ENCODE measurements at places on chromosomes 11 and 22.

DNA sequence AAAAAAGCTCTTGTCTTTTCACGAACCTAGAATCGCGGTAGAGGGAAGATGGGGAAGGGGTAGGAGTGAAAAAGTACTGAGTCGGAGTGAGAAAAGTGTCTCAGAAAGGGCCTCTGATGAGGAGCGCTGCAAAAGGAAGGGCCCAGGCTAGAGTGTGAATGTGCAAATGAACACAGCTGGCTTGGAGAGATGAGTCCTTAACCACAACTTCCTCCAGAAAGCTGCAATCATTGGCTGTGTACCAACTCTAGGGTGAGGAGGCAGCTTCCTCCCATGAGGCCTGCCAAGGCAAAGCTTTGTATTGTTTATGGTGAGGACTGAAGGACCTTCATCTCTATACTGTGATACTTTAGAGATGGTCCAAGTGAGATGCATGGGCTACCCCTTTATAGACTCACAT, 566.9 kb upstream of the ANO5 start:
- peak; percentile 84 for DNase-seq

DNA sequence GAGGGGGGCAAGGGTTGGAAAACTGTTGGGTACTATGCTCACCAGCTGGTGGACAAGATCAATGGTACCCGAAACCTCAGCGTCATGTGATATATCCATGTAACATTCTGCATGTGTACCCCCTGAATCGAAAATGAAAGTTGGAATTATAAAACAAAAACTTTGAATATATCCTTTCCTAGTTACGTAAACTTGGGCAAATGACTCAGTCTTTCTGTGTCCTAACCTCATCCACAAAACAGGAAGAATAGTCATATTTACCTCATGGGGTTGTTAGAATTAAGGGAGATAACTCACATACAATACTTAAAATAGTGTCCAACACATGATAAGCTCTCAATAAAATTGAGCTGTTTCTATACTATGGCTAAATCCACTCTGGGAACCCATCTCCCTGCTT, 620.1 kb upstream of the KIRREL3 start:
- DNase-seq = no peak

- DNase-seq = no peak
These were observed 1.3 kb downstream of the ARHGEF12 start for GRCh38 chr11:120337355-120338106.

GRCh38 chr11:69352715-69353319, 58.9 kb downstream of the MYEOV start:
- no peak for DNase-seq

GRCh38 chr11:129223260-129223659, 31.1 kb upstream of the ARHGAP32 start:
- DNase-seq = no peak

DNA sequence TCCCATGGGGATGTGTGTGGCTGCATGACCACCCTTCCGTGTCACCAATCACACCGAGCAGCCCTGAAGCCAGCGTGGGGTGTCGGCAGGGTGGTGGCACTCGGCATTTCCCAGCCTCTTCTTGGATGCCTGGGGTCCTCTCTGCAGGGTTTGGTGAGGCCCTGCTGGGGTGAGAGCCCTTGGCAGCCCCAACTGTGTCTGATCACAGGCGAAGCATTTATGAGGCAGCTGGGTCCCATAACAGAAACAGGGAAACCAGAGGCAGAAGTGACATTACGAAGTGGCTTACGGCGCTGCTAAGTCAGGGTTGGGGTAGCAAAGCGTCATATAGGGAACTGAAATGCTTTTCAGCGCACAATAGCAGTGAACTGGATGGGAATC, 92.3 kb upstream of the SEPTIN5 start:
- DNase-seq = no peak

- no peak for DNase-seq
These were observed 96.0 kb downstream of the ETS1 start for GRCh38 chr11:128491195-128491936.

GRCh38 chr11:80122211-80122610, 681.4 kb upstream of the TENM4 start:
- no peak for DNase-seq

DNA sequence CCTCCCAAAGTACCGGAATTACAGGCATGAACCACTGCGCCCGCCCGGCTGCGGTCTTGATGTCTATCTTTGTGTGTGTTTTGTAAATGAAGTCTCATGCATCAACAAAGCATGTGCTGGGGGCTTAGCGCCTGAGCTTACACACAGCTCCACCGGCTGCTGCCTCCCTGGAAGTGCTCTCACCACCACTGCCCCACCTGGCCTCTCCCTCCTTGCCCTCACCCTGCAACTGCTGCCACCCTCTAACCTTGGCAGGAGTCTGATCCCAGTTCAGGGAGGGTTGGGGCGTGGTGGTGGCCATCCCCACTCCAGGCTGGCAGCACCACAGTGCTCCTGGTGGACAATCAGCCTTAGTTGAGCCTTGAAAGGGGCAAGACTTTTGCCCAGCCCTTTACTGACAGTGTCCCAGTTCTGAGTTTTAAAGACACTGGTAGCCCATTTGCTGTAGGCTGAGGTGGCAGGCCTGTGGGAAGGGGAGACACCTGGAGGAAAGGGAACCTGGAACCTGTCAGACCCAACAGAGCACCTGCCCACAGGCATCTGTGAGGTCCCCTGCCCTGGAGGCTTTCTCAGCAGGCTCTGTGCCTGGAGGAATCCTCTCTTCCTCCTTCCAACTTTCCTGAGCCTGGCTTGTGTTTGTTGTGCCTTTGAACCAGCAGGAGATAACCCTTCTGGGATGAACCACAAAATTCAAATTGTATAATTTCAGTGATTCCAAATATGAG, 42.4 kb upstream of the WEE1 start:
- DNase-seq = no peak

- DNase-seq = peak; percentile 35
These were observed 34.7 kb downstream of the NECTIN1 start for GRCh38 chr11:119694334-119694733.

- DNase-seq = no peak
These were observed 63.2 kb downstream of the GRIA4 start for GRCh38 chr11:105673089-105673488.

GRCh38 chr22:38685761-38686160, 4.0 kb downstream of the TOMM22 start:
- no peak for DNase-seq

DNA sequence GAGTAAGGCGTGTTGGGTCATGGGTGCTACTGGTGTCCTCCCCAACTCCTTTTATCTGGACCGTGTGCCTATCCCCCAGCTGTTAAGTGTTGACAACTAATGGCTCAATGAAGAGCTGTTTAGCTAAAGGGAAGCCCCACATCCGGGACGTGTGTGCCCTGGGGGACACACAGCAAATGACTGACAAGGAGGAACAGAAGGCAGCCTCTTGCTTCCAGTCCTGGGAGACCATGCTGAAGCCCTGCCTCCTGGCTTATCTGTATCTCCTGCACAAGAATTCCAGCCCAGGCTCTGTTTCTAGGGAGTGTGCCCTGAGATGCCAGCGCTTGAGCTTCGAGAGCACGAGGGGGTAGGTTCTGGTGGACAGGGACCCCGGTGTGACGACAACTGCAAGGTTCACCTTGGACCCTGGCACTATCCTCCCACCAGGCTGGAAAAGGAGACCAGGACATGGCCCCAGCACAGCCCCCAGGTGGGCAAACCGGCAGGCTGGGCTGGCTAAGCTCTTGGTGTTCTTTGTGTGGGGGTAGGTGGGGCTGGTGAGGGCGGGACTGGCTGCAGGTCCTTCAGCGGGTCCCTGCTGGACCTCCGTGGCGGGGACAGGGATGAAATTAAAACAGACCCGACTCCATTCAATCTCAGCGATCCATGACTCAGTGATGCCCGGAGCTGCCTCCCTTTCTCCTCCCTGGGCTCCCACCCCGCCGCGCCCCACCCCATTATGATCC, 21.0 kb downstream of the ASCL2 start:
- DNase-seq = no peak

- no peak for DNase-seq
These were observed 138.1 kb downstream of the SBF2 start for GRCh38 chr11:10155793-10156490.

DNA sequence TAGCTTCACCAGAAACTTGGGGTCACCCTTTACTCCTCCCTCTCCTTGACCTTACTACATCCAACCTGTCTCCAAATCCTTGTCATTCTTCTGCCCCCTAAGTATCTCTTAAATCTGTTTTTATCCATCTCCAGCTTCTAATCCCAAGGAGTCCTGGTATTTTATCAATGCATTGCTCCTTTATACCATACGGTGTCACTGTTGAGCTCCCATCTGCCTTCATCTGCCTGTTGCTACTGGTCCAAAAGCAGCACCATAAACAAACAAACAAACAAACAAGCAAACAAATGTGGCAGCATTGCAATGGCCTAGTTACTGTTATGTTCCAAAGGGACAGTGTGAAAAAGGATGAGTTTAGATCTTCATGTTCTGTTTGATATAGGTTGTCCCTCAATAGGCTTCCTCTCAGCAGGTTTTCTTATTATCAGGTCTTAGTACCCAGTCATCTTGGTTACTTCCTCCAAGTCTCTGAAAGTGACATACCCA, 34.2 kb downstream of the DNHD1 start:
- DNase-seq = peak; percentile 23

GRCh38 chr11:28420099-28420498, 311.9 kb downstream of the METTL15 start:
- no peak for DNase-seq

DNA sequence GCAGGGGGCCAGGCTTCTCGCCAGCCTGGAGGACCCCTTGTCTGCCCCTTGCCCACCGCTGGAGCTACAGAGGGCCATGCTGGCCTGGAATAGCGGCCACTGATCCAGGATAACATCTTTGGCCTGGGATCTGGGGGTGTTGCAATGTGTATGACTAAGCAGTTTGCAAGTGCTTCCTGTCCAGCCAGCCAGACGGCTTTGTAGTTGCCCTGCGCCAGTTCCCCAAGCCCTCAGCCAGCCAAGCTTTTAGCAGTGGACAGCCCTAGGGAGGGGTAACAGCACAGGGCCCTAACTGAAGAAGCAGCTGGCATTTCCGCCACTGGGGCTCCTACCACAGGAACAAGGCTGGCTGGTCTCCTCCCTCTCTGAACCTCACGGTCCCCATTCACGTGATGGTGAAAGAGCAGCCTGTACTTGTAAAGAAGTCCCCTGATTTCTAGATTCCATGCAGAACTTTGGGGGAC, 32.1 kb downstream of the UQCR10 start:
- DNase-seq = no peak

- DNase-seq = no peak
These were observed 49.6 kb downstream of the NUP98 start for GRCh38 chr11:3747704-3748103.

GRCh38 chr11:18261721-18262120, 4.3 kb upstream of the SAA1 start:
- DNase-seq = no peak

GRCh38 chr11:2698386-2699184, 1.2 kb downstream of the KCNQ1OT1 start:
- no peak for DNase-seq

- no peak for DNase-seq
These were observed 41.2 kb upstream of the KCNQ1OT1 start for GRCh38 chr11:2741006-2741376.

DNA sequence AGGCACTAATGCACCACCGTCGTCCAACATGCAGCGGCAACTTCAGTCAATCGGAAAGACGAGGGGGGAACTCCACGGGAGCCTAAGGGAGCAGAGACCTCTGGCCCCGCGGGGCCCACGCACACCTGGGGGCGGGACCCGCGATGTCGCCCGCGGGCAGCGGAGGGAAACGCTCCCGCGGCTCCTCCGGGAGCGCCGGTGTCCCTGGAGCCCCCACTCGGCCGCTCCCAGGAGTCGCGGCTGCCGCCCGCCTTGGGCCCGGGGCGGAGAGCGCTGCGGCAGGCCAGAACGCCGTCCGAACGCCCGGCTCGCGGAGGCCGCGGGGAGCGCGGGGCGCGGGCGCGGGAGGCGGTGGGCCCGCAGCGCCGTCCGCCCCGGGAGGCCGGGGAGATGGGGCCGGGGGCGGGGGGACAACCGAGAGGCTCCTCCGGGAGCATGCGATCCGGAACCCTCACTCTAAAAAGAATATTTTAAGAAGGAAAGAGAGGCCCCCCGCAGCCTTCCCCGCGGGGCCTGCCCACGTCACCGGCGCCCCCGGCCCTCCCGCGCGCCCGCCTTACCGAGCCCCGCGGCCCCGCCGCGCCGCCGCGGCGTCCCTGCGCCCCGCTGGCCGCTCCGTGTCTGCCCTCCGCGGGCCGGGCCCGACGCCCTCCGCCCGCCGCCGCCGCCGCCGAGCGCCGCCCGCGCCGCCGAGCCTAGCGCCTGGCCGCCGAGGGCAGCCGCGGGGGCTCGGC, 86.6 kb upstream of the ARHGAP32 start:
- no peak for DNase-seq

DNA sequence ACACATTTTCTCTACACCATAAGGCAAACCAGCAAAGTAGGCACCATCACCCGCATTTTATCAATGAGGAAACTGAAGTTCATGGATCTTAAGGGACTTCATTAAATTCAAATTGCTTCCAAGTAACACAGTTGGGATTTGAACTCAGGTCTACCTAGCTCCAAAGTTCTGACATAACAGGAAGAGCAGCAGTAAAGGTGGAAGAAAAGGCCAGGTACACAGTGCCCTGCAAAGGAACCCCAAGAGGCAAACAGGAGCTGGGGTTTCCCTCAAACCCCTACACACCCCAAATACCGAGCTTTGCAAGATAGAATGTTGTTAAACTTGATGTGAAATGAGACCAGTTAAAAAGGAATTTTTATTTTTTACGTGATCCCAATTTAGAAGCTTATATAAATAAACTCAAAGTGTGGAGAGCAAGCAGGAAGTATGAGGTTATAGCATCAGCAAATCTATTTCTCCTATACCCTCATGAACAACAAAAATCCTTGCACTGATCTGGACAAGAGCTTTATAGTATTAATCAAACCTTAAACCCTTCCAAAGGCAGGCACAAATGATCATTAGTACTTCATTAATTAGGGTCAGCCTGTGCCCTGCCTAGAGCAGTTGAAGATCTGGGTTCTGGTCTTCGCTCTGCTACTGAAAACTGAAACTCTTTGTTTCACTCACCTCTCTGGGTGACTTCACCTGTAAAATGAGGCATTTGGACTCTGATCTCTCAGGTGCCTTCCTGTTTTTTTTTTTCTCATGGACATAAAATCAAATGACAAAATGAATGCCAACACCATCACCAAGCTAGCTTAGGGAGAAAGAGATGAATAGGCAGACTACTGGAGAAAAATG, 36.5 kb downstream of the SYTL2 start:
- no peak for DNase-seq

GRCh38 chr11:111018566-111018965, 227.0 kb upstream of the POU2AF2 start:
- DNase-seq = no peak

GRCh38 chr11:108871867-108872266, 207.0 kb downstream of the DDX10 start:
- DNase-seq = no peak

- peak; percentile 44 for DNase-seq
These were observed 5.8 kb upstream of the PPP6R3 start for GRCh38 chr11:68454767-68455166.
